A375 (cell line): ENCODE measurements at places on chromosomes 3 and 15. TPM values are rescaled to one million over a fixed set of nuclear protein-coding genes. Genes with fewer than 3 reads are reported as not detected.

Gene CD200
- total RNA-seq: 0.82 and 0.91 TPM in 2 replicates

Gene WDR93
- 0.05 TPM in 1 of 2 replicates, not detected in the other for total RNA-seq

Gene ZIC1
- 5.5 and 10.6 TPM in 2 replicates for total RNA-seq

Gene LMOD3
- total RNA-seq: 0.04 TPM in 1 of 2 replicates, not detected in the other

Gene CKMT1B
- 1.3 TPM in 1 of 2 replicates, not detected in the other for total RNA-seq

Gene SLC15A2
- 0.08 TPM in 1 of 2 replicates, not detected in the other for total RNA-seq
